ENCODE measurements at places on chromosomes 16 and 17.

DNA sequence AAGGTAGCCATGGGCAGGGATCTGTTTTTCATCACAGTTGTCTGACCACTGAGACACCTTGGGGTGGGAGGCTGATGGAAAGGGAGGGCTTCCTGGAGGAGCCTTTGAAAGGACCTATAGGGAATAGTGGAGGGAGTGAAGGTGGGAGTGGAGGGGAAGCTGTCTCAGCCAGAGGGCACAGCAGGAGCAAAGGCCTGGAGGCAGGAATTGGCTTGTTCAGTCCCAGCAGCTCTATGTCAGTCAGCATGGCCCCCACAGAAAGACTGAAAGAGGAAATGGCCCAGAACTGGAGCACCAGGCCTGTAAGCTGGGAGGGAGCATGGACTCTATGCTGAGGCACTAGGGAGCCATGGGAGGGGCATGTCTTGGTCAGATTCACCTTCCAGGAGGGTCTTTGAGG is 12.8 kb upstream of the CBFB start:
- no peak for DNase-seq

GRCh38 chr16:85836706-85837582 is 37.4 kb downstream of the COX4I1 start:
- no peak for DNase-seq

DNA sequence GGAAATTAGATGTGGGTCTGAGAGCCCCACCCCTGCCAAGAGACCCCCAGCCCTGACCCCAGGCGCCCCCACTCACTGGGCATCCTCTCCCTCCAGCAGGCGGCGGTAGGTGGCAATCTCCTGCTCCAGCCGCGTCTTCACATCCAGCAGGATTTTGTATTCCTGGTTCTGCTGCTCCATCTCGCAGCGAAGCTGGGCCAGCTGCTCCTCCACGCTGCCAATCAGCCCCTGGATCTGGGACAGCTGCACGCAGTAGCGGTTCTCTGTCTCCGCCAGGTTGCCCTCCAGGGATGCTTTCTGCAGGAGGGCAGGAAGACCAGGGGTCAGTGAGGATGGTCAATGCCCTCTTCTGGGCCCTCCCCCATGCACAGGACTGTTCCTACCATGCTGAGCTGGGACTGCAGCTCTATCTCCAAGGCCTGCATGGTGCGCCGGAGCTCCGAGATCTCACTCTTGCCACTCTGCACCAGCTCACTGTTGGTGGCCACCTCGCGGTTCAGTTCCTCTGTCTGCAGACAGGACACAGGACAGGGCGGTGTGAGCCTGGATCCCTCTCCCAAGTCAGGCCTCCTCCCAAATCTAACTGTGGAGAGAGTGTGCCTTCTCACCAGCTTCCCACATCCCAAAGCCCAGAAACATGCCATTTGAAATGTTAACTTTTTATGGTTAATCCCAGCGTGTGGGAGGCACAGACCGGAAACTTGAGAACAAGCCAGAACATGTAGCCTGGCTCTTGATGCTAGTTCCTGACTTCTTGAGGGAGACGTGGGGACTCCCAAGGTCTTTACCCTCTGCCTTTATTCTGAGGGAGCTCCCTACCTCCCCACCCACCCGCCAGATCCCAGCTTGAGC is 3.6 kb downstream of the KRT17 start:
- no peak for DNase-seq

DNA sequence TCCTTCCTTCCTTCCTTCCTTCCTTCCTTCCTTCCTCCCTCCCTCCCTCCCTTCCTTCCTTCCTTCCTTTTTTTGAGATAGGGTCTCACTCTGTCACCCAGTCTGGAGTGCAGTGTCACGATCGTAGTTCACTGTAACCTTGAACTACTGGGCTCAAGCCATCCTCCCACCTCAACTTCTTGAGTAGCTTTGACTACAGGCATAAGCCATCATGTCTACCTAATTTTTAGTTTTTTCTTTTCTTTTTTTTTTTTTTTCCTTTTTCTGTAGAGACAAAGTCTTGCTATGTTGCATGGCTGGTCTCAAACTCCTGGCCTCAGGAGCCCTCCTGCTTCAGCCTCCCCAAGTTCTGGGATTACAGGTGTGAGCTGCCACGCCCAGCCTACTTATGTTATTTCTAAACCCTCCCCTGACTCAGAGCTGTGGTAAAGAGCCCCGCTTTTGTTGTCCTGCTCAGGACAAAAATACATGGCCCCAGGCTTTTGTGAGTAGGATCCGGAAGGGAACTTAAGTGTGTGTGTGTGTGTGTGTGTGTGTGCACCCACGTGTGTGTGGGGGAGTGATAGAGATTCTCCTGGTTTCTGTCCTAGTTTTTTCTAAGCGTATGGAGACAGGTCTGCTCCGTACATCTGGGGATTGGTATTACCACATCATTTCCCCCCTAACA is 67.1 kb downstream of the PRKCB start:
- peak; percentile 31 for DNase-seq

- no peak for DNase-seq
These were observed 182.3 kb upstream of the SOX9 start for GRCh38 chr17:71938340-71939010.

GRCh38 chr17:57953705-57954396 is 1.4 kb downstream of the CUEDC1 start:
- DNase-seq, result no peak

DNA sequence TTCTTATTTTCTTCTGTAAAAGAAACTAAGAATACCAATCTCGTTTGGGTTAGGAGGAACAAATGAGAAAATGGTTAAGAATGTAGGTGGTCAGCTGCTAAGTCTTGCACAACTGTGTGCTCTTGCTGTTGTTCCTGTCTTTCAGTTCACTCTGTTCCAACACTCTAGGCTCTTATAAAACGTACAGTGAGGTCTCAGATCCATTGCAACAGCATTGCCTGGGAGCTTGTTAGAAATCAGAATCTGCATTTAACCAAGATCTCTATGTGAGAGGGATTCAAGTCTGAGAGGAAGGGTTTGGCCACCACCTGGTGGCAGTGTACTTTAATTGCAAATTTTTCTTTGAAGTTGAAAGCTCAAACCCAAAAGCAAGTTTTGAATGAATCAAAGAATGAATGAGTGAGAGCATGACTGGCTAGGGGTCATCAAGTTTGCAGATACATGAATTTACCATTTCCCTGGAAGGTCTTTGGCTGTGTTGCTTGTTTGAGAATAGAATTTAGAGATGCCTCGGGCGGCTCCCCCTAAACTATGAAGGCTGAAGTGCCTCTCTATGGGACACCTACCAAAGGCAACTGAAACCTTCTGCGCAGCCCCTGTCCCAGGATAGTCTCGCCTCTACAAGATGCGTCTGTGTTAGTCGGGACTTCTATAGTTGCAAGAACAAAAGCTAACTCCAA is 2.5 kb downstream of the ALOX15B start:
- peak; percentile 88 for DNase-seq

GRCh38 chr16:20760346-20760745 is 3.5 kb upstream of the ACSM3 start:
- DNase-seq, result peak; percentile 79

DNA sequence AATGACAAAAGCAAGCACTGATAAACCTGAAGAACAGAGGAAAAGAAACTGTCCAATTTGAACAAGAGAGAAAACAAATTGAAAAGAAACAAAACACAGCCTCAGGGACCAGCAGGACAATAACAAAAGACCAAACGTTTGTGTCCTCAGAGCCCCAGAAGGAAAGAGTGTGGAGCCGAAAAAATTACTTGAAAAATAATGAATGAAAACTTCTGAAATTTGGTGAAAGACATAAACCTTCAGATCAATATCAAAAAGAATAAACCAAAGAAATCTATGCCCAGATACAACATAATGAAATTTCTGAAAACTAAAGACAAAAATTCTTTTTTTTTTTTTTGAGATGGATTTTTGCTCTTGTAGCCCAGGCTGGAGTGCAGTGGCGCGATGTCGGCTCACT is 45.6 kb downstream of the CCDC57 start:
- no peak for DNase-seq

DNA sequence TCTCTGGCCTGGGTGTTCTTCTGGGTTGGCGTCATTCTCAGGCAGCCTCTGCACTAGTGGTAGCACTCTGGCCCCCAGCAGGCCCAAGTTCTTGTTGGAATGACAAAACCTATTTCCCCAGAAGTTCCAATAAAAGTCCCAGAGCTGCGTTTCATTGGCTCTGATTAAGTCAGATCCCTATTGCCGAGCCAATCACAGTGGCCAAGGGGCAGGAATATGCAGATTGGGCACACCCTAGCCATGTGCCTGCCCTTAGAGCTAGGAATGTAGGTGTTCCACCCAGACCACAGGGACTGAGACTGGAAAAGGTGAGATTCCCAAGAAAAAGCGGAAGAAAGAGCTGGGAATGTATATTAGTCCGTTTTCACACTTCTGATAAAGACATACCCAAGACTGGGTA is 44.9 kb upstream of the POLR3E start:
- DNase-seq, result no peak

DNA sequence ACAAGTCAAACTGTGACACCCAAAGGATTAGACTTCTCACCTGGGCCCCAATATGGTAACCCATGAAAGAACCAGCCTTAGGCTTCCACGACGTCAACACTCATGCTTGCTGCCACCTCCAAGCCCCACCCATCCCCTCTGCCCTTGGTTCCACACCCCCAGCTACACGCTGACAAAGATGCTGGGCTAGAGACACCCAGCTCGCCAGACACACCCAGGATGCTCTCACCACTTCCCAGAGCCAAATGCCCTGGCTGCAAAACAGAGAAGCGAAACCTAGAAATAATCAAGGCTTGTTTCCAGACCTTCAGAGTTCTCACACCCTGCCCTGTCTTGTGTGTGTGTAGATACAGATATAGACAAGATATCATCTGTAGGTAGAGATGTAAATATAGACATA is 26.0 kb upstream of the ADCY9 start:
- DNase-seq, result no peak

- no peak for DNase-seq
These were observed 15.1 kb downstream of the ANKFY1 start for GRCh38 chr17:4248504-4249277.

DNA sequence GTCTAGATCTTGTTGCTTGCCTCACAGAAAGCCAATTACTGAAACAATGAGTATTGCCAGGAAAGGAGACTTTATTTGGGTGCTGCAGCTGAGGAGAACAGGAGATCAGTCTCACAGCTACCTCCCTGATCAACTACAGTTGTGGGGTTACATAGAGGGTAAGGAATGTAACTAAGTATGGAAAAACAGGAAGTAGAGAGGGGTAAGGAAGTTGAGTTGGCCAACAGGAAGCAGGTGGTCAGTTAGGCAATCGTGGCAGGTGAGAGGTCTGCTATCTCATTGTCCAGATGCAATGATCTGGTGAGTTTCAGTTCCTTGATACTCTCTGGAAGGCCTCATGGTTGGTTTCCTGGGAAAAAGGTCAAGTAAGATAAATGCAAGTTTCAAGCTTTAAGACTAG is 333.1 kb upstream of the GOT2 start:
- peak; percentile 77 for DNase-seq

- no peak for DNase-seq
These were observed 49.0 kb downstream of the CACNG1 start for GRCh38 chr17:67093348-67093747.

DNA sequence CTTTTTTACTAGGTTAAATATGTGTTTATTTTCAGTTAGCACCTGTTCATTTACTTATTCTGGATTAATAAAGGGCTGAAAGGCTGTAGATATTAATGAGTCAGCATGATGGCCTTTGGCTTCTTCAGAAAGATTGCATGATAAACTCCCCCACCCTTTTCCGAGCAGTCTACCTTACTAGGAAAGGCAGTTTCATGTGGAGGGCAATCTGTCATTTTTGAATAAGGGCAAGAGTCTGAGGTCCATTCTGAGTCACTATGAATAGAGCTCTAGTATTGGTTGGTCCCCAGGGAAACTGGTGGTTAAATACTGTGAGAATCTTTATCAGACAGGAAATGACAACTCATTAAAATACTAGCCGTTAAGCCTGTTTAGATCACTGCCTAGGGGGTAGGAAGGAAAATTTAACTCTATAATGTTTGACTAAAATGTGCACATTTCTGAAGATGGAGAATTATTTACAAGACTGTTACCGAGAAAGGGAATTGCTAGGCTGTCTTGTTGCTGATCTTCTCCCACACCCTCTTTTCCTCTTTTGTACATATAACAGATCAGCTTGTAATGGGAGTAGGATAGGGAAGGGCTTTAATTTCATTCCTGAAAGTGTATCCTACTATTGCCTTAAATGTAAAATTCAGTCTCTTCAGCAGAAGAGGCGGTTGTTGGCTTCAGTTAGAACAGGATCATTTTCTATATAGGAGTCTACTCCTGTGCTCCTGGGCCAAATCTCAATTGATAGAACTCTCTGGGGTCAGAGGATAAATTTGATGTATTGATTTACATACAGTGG is 63.3 kb downstream of the TUBD1 start:
- peak; percentile 98 for DNase-seq

GRCh38 chr16:23501291-23501690 is 9.0 kb downstream of the GGA2 start:
- no peak for DNase-seq

GRCh38 chr16:73326221-73326620 is 278.3 kb upstream of the ZFHX3 start:
- no peak for DNase-seq

- no peak for DNase-seq
These were observed 64.9 kb upstream of the PMFBP1 start for GRCh38 chr16:72236866-72237265.

DNA sequence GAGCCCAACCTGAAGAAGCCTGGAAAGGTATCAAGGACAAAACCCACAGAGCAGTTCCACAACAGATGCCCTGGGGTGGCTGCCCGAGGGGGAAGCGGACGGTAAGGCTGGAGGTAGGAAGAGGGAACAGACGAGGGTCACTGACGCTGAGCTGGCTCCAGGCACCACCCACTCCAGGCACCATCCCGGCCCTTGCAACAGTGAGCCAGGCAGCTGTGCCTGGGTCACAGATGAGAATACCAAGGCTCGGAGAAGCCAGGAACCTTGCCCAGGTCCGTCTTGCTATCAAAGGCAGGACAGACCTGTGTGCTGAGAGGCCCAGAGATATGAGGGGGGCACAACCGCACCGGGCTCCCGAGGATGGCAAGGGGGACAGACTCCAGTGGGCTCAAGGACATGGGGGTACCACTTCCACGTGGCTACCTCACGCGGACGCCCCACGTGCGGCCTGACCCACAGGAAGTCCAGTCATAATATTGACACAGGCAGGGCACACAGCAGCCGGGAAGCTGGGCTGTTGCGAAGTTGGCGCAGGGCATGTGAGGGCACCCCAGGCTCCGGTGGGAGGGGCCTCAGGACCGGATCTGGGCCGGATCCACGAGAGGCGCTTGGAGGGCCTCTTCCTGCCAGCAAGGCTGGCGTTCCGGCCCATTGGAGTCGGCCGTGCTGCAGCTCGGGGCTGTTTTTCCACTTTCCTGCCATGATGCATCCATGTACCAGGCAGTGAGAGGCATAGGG is 29.9 kb downstream of the PEMT start:
- no peak for DNase-seq

GRCh38 chr16:55349867-55350266 is 25.9 kb downstream of the IRX6 start:
- no peak for DNase-seq

- no peak for DNase-seq
These were observed 7.5 kb downstream of the PELP1 start for GRCh38 chr17:4696437-4696805.

- DNase-seq, result no peak
These were observed 23.1 kb downstream of the CDC42EP4 start for GRCh38 chr17:73288534-73289302.

- DNase-seq, result no peak
These were observed 85.6 kb downstream of the WNT3 start for GRCh38 chr17:46732754-46733398.

Data from OCI-M1 (cell line).